ENCODE measurements at places on chromosomes 2 and 18.

GRCh38 chr2:181022652-181023051, 42.2 kb downstream of the UBE2E3 start:
- DNase-seq: no peak

DNA sequence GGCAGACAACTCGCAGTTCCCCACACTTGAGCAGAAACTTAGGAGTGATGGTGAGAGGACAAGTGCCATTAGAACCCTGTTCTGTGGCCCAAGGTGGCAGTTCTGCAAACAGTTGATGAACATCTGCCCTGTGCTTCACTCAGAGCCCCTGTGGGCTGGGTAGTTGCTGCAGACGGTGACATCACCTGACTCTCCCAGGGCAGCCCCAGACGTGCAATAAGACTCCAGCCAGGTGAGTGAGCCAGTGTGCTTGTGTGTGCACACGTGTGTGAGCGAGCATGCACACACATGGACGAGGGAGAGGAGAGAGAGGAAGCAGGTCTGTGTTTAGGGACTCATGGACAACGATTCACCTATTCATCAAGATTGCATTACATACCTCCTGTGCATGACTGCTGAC, 136.0 kb upstream of the GLI2 start:
- no peak for DNase-seq

DNA sequence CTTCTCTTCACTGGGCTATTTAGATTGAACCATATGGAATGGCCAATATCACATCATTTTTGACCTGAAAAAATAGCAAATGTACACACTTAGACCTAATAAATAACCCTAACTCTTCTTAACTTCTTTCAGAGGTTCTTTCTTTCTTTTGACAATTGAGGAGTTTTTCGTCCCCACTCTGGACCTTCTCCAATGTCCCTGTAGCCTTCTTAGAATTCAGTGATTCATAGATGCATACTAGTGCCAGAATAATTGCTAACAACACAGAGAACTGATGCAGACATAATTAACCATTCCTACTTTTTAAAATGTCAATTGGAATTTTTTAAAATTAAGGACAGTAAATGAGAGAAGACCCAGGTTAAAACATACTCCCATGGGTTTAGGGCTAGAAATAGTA, 20.0 kb downstream of the DAPL1 start:
- DNase-seq: no peak

GRCh38 chr2:31475692-31476091, 61.1 kb upstream of the XDH start:
- no peak for DNase-seq

- DNase-seq: no peak
Measured at GRCh38 chr2:226615891-226616290, 183.7 kb downstream of the IRS1 start.

- no peak for DNase-seq
Measured at GRCh38 chr2:45184606-45185005, 175.4 kb upstream of the SIX2 start.

DNA sequence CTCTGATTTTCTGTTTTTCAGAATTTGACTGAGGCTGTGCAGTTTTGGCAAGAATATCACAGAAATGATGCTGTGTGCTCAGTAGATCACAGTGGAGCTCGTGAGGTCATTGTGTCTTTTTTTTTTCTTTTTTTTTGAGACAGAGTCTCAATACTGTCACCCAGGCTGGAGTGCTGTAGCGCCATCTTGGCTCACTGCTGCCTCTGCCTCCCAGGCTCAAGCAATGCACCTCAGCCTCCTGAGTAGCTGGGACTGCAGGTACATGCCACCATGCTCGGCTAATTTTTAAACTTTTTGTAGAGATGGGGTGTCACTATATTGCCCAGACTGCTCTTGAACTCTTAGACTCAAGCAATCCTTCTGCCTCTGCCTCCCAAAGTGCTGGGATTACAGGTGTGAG, 203.6 kb downstream of the NCKAP5 start:
- DNase-seq: no peak

GRCh38 chr18:51188024-51188701, 9.3 kb downstream of the MEX3C start:
- DNase-seq: no peak

- no peak for DNase-seq
Measured at GRCh38 chr2:159938395-159938794, 124.0 kb downstream of the PLA2R1 start.

DNA sequence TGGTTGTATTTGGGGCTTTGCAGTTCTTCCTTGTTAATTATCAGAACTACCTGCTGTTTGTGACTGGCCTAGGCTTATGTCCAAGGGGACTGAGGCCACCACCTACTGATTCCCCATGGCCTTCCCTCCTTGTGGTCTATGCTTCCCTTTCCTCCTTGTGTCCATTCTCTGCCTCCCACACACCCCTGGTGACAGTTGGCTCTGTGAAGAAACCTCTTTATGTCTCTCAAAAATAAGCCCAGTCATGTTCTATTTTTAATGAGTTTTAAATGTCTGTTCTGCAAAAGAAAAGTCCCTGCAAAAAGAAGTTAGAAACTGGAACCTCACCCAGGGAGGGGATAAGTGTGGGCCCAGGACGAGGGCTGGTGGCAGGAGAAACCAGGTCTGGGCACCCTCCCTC, 105.0 kb downstream of the SMC6 start:
- no peak for DNase-seq

GRCh38 chr2:44994377-44994776, 14.9 kb downstream of the SIX2 start:
- DNase-seq: no peak

DNA sequence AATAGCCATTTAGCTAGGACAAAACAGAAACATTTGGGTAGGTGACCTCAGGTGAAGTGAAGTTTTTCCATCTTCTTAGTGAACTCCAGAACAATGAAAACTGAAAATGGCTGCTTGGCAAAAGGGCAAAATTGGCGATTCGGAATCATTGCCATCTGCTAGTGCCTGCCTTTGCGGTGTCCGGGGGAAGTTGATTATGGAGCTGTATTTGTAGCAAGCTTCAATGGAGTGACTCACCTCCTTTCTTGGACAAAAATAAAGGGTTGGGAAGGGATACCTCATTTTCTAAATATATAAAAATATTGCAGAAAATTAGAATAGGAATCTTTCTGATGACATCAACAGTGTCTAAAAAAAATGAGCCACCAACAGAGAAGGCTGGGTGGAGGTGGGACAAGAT, 460.5 kb downstream of the TGIF1 start:
- peak; percentile 82 for DNase-seq

- DNase-seq: peak; percentile 73
Measured at GRCh38 chr2:48315896-48316194, 214.1 kb upstream of the STON1 start.

- peak; percentile 7 for DNase-seq
Measured at GRCh38 chr18:12686100-12686499, 16.4 kb downstream of the CEP76 start.

GRCh38 chr2:222779145-222779832, 81.5 kb upstream of the ACSL3 start:
- DNase-seq: no peak

DNA sequence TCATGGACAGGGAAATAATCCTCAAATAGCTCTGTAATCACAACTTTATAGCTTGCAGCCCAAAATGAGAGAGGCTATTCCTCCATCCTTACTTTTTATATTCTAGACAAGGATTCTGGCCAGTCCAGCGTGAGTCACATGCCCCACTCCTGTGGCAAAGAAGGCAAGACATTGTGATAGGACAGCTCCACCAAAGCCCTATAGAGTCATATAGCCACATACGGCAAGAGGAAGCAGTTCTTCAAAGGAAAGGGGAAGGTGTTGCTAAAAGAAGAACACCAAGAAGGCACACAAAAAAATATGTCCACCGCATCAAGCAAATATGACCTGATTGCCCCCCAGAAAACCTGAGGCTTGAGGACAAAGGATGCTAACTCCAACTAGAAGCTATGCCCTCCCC, 3.4 kb upstream of the GFPT1 start:
- no peak for DNase-seq

- DNase-seq: no peak
Measured at GRCh38 chr18:35137632-35138031, 96.4 kb downstream of the MAPRE2 start.

DNA sequence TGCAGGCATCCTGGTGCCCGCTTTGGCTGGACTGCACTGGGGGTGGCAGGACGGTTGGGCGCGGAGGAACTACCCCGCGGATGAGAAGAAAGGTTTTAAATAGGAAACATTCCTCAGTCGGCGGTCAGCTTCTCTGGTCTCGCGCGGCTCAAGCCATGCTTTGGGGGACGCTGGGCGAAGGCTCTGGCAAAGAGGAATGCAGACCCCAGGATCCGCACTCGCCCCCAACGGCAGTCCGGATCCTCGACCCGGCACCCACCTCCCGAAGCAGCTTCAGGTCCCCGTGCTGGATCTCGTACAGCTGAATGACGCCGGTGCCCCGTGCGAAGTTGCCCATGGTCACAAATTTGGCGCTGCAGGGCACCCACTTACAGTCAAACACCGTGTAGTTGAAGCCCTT, 686 bp upstream of the PNO1 start:
- no peak for DNase-seq

DNA sequence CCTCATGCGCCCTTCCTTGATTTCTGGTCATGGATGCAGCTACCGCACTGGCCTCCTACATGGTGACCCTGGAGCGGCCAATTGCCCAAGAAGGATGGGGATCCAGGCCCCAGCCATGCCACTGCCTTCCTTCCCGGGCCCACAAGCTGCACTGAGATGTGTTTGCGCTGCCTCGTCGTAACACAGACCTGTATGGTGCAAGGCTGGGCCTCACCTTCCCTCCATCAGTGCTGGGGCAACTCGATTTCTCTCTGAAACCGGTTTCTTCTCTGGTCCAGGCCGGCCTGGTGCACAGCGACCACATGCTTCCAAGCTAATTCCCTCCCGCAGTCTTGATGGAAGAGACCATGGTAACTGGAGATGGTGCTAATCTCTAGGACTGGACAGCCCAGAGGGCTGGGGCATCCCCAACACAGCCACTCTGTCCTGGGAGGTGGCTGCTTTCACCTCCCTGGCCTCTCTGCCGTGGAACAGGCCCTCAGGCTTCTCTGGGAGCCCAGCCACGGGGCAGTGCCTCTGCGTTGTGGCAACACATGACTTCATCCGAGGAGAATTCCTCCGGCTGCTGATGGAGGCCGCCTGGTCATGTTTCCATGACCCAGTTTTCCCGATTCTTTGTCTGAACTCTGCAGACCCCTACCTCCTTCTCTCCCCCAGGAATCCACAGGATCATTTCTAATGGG, 184.2 kb downstream of the GLI2 start:
- no peak for DNase-seq

GRCh38 chr2:86097913-86098312, 7.8 kb downstream of the POLR1A start:
- DNase-seq: no peak

DNA sequence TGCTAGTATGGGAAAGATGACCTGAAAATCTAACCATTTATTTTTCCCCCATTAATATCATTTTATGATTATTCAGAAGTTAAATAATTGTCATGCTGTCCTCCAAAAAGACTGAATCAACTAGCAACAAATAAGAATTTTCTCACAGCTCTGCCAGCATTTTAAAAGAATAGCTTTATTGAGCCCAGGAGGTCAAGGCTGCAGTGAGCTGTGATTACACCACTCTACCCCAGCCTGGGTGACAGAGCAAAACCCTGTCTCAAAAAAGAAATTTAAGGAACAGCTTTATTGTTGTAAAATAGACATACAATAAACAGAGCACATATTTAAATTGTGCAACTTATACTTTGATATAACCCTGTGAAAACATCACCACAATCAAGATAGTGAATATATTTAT, 24.8 kb upstream of the IL1A start:
- no peak for DNase-seq

- no peak for DNase-seq
Measured at GRCh38 chr18:40995529-40995928, 959.5 kb upstream of the PIK3C3 start.

DNA sequence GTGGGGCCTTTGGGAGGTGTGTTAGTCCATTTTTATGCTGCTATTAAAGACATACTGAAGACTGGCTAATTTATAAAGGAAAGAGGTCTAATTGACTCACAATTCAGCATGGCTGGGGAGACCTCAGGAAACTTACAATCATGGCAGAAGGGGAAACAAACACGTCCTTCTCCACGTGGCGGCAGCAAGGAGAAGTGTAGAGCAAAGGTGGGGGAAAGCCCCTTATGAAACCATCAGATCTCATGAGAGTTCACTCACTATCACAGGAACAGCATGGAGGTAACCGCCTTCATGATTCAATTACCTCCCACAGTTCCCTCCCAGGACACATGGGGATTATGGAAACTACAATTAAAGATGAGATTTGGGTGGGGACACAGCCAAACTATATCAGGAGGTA, 187.1 kb upstream of the OSR1 start:
- DNase-seq: no peak

GRCh38 chr2:46315103-46315890, 18.1 kb downstream of the EPAS1 start:
- no peak for DNase-seq

- DNase-seq: no peak
Measured at GRCh38 chr2:29323961-29324360, 208.7 kb downstream of the CLIP4 start.

GRCh38 chr2:187168720-187169713, 279.0 kb downstream of the CALCRL start:
- DNase-seq: no peak

DNA sequence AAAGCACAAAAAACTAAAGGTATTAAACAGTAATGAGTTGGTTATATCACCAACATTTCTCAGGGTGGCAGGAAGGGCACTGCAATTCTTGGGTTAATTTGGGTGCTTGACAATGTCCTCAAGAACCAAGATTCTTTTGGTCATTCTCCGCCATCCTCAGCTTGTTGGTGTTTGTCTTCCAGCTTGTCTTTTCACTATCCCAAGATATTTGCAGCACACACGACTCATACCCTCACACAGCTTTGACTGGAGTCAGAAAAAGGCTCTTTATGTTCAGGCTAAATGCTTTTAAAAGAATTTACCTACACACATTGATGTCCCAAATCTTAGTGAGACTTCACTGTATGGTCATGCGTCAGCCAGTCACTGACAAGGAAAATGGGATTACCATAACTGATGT, 12.5 kb downstream of the GREB1L start:
- DNase-seq: no peak

DNA sequence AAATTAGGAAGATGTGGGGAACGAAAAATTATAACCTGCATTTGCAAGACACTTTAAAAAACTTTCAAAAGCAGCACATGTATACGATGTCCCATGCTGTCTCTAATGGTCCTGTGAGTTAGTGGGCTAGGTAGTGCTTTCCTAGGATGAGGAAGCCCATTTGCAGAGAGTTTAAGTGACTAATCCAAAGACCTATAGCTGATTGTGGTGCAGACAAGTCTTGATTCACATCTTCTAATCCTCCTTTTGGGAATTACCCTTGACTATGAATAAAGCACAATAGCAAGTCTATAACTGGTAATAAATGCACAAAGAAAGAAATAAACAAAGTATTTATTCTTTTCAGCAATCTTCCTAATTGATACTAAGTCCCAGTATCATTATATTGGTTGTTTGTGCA, 234.6 kb upstream of the FANCL start:
- no peak for DNase-seq

- no peak for DNase-seq
Measured at GRCh38 chr2:98548920-98549818, 59.1 kb downstream of the COA5 start.

GRCh38 chr2:195677884-195678283, 20.9 kb downstream of the SLC39A10 start:
- no peak for DNase-seq

GRCh38 chr2:48852938-48853337, 97.4 kb upstream of the LHCGR start:
- no peak for DNase-seq
